ENCODE measurements at places on chromosomes 6 and 20.

GRCh38 chr20:37295595-37295994 lies 6.1 kb downstream of the MANBAL start:
- DNase-seq = no peak

DNA sequence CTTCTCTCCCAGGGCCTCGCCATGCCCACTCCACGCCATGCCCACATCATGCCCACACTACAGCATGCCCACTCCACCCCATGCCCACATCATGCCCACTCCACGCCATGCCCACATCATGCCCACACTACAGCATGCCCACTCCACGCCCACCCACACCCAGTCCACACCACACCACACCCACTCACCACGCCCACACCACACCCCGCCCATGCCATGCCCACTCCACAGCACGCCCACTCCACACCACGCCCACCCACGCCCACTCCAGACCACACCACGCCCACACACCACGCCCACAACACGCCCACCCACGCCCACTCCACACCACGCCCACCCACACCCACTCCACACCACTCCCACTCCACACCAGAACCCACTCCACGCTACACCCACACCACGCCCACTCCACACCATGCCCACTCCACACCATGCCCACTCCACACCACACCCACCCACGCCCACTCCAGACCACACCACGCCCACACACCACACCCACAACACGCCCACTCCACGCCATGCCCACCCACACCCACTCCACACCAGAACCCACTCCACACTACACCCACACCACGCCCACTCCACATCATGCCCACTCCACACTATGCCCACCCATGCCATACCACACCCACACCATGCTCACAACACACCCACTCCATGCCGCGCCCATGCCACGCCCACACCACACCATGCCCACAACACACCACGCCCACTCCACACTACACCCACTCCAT lies 88.6 kb downstream of the ERMARD start:
- no peak for DNase-seq

GRCh38 chr6:17103715-17104114 lies 1.9 kb downstream of the STMND1 start:
- DNase-seq = no peak

DNA sequence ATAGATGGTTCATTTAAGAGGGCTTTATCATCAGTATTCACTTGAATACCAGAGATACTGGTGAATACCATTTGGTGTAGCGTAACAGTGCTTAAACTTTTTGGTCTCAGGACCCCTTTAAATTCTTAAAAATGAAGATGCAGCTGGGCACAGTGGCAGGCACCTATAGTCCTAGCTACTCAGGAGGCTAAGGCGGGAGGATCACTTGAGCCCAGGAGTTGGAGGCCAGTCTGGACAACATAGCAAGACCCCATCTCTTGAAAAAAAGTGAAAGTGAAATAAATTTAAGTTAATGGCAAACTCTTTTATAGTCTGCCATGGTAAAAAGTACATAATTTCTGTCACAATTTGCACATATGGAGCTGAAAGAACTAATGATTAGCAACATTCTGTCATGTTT lies 39.3 kb downstream of the VAPB start:
- DNase-seq = no peak

DNA sequence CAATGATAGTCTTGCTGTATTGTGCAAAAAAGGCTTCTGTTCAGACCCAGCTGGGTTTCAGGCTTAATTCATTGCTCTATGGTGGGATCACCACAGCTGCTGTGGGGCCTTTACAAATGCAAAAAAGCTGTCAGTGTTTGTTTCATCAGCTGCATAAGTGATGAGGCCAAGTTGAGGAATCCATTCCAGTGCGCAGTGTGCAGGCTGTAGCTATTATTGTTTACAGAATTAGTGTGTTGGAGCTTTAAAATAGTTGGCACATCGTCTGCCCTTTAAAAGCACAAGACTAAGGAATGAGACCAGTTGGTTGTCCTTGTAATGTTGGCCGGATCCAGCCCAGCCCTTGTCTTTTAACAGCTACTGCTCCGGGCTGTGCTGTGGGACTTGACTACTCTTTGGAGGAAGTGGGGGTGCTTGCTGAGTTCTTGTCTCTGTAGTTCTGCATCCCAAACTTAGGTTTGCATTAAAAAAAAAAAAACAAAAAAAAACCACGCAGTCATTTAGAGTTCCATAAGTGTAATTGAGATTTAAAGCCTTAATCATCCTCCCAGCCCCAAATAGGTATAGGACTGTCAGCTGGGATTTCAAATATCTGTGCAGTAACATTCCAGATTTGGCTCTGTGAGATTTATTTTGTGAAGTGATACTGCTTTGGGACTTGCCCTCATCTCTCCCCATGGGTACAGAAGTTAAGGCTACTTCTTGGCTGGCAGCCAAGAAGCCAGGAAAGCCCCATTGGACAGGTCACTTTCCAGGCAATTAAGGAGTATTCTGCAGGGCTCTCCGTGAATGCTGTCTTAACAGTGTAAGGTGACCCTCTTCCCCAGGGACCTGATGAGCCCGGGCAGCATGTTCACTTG lies 19.3 kb downstream of the JARID2 start:
- no peak for DNase-seq

DNA sequence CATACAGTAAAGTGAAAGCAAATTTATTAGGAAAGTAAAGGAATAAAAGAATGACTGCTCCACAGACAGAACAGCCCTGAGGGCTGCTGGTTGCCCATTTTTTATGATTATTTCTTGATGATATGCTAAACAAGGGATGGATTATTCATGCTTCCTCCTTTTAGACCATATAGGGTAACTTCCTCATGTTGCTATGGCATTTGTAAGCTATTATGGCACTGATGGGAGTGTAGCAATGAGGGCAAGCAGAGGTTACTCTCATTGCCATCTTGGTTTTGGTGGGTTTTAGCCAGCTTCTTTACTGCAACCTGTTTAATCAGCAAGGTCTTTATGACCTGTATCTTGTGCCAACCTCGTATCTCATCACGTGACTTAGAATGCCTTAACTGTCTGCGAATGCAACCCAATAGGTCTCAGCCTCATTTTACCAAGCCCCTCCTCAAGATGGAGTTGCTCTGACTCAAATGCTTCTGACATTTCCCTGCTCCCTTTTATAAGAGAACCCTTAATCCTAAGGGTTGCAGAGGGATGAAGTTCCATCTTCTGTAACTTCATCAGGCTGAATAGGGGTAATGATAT lies 280.1 kb upstream of the RGS17 start:
- DNase-seq = no peak

GRCh38 chr20:14913896-14914620 lies 576.6 kb upstream of the FLRT3 start:
- DNase-seq = no peak

DNA sequence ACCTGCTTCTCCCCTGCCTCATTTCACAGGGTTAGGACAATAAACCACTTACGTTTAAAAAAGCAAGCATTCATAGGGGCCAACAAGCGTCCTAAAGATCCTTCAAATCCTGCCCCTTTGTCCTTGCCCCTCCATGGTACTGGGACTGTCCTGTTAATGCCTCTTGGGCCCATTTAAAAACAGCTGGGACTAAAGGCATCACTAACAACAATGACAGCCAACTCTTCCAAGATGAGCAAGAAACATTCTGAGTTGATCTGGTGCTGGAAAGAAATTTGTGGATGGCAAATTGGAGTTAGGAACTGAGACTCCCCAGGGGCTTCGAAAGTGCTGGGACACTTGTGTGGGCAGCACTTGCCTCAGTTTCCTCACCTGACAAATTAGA lies 93.4 kb downstream of the ZMYND8 start:
- DNase-seq = no peak

GRCh38 chr6:161195386-161195785 lies 78.5 kb downstream of the AGPAT4 start:
- DNase-seq = no peak

DNA sequence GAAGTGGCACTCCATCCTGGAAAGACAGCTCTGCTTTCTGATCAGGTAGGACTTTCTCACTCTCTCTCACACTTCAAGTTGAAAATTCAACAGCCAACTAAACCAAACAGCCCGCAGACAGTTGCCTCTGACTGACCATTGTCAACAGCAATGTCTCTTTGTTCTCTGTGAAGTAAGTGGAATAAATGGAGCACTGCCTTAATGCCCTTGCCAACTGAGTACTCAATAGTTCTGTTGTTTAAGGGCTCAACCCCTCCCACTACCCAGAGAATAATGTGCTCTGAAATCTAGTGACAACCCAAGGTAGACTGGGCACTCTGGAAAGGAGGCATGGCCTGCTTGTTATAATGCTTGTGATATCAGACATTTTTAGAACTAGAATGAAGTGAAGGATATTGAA lies 16.8 kb upstream of the BCLAF1 start:
- no peak for DNase-seq

GRCh38 chr6:156779206-156780094 lies 2.3 kb downstream of the ARID1B start:
- DNase-seq = no peak

GRCh38 chr6:71524201-71524600 lies 235.6 kb downstream of the OGFRL1 start:
- no peak for DNase-seq

DNA sequence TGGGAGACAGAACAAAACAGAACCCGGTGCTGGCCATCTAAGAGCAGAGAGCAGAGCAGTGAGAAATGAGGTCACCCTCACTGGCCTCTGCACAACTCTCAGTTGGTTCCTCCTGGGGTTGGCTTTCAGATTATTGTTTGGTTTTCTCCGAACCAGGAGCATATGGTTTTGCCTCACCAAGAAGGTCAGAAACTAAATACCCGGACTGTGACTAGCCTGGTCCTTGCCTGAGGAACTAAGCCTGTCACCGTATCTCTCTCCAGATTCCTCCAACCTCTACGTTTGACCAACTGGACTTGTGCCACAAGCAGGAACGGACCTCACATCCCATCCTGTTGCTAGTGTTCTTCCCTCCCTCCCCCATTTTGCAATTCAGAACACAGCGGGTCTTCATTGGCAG lies 450.4 kb upstream of the JARID2 start:
- no peak for DNase-seq

DNA sequence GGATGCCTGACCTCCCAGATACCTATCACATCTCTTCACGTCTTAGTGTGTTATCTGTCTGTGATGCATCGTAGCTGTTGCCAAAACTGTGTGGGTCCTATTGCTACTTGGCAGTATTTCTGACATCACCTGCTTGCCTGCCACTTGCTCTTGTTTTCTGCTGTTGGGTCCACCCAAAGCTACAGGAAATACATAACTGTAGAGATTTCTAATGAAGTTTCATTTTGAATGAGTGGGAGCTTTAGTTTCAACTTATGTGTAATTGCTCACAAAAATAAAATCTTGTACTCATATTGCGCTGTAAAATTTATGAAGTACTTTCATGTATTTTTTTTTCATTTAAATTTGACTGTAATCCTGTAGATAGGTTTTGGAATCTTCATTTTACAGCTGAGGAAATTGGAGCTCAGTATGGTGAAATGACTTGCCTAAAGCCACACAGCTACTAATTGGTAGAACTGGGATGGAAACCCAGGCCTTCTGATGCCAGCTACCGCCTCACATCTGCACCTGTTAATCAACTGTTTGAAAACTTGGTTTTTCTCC lies 113.6 kb upstream of the MAN1A1 start:
- no peak for DNase-seq

DNA sequence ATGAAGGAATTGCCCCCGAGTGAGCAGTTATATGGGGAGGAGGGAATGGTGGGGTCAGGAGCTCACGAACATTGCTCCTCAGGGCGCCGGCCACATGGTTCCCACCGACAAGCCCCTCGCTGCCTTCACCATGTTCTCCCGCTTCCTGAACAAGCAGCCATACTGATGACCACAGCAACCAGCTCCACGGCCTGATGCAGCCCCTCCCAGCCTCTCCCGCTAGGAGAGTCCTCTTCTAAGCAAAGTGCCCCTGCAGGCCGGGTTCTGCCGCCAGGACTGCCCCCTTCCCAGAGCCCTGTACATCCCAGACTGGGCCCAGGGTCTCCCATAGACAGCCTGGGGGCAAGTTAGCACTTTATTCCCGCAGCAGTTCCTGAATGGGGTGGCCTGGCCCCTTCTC lies 7.2 kb downstream of the CTSA start:
- no peak for DNase-seq

DNA sequence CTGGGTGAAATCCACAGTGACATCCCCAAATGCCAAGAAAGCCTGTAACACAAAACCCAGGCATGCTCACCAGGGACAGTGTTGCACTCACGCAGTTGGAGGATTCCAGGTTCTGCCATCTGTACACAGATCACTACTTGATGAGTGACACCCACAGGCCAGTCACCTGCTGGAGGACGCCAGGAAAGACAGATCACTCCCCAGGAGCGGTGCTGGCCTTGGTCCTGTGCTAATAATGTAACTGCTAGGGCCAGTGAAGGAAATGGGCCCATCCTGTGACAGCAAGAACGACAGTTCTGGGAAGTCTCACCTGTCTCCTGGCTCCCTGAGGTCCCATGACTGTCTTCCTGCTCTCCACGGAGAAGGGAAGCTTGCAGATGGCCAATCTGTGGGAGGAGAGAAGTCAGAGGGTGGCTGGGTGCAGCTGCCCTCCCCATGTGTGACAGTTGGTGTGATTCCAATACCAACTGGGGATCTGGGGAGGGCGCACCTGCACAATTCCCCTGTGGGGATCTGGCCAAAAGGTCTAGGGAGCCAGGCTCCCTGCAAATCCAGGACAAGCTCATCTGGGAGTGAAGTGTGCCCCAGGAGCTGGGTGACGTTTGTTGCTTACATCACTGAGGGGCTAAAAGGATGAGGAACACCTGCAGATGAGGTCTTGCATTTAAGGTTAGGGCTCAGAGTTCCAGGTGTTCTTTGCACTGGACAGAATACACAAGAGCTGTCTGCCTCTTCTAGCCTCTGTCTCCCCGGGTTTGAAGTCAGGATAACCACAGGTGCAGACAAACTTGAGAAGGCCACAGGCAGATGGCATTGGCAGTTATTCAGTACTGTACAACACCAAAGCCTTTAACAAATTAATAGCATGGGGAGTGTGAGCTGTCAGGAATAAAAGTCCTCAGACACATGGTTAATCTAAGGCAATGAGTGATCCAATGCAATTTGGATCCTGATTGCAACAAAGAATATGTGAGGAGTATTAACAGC lies 10.3 kb downstream of the ZNF337 start:
- peak; percentile 36 for DNase-seq

- peak; percentile 74 for DNase-seq
These were observed at the start of gene JAG1 for GRCh38 chr20:10673842-10674683. JAG1 (minus strand) TSS chr20:10673999; CDS start chr20:10673530, 469 bp downstream.

- no peak for DNase-seq
These were observed 702.7 kb downstream of the MAFB start for GRCh38 chr20:39986173-39986904.

DNA sequence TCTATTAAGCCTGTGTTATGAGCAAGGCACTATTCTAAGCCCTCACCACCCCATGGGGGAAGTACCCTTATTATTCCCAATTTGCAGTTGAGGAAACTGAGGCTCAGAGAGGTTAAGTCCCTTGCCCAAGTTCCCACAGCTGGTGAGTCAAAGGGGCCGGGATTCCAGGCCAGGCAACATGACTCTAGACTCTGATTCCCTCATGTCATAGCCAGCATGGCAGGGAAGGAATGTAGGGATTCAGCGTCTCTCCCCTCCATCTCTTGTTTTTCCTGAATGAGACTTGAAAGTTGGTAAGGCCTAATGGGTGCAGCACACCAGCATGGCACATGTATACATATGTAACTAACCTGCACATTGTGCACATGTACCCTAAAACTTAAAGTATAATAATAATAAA lies 6.7 kb downstream of the C6orf132 start:
- DNase-seq = no peak

Measured in NCI-H1694 (cell line).